Frontal cortex (tissue), 4 donors: ENCODE measurements at places on chromosomes 5 and 9.

- DNase-seq, result no peak
Observed at GRCh38 chr5:96297867-96298266, 135.2 kb downstream of the PCSK1 start.

DNA sequence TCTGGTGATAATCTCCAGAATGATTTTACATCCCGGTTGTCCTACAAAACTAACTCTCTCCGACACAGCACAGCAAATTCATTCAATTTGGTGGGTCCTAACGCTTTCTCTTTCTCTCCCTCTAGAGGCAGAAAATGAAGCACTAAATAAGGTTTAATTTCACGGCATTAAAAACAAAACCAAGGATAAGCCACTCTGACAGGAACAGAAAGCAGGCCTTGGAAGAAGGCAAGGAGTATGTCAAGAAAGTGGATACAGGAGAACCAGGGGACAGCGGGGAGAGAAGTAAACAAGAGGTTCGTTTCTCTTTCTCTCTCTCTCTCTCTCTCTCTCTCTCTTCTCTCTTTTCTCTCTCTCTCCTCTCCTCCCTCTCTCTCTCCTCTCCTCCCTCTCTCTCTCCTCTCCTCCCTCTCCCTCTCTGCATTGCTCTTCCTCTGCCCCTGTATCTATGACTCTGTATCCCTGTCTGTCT lies 49.8 kb downstream of the EBF1 start:
- no peak for DNase-seq

- no peak for DNase-seq
Observed at GRCh38 chr5:133867851-133868545, 100.4 kb downstream of the C5orf15 start.

DNA sequence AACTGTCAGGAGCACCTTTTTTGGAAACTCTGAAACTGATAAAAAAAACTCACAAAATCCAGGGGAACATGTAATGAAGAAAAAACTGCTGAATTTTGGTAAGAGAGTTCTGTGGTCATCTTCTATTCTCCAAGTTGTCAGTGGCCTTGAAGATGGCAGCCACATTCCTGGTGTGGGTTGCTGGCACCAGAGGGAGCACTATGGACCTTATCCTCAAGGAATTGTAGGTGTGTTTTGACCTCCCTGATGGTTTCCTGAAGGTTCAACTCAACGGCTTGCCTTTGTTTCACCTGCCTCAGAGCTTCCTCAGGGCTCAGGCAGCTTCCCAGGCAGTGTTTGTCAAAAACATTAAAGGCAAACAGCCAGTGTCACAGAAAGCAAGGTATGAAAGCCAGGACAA lies 2.2 kb upstream of the SLC38A9 start:
- no peak for DNase-seq

- DNase-seq, result no peak
Observed at GRCh38 chr9:7342229-7342628, 457.3 kb downstream of the DMAC1 start.

- DNase-seq, result no peak
Observed at GRCh38 chr9:124621371-124622328, 114.5 kb upstream of the NR5A1 start.

- no peak for DNase-seq
Observed at GRCh38 chr5:91110686-91111085, 272.4 kb downstream of the ARRDC3 start.

- no peak for DNase-seq
Observed at GRCh38 chr5:119435436-119436132, 16.7 kb upstream of the HSD17B4 start.

- no peak for DNase-seq
Observed at GRCh38 chr5:158886957-158887356, 212.8 kb downstream of the EBF1 start.

DNA sequence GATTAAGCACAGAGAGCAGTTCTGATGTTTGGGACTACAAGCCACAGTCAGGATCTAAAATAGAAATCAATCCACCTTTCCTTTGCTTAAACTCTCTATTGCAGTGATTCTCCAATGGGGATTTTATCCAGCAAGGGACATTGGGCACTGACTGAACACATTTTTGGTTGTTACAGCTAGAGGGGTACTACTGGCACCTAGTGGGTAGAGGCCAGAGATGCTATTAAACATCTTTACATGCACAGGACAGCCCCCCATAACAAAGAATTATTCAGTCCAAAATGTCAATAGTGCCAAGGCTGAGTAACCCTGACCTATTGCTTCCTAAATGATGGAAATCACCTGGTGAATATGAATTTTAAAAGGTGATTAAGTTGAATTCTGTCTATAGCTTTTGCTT lies 12.0 kb downstream of the ZNF622 start:
- DNase-seq, result no peak

DNA sequence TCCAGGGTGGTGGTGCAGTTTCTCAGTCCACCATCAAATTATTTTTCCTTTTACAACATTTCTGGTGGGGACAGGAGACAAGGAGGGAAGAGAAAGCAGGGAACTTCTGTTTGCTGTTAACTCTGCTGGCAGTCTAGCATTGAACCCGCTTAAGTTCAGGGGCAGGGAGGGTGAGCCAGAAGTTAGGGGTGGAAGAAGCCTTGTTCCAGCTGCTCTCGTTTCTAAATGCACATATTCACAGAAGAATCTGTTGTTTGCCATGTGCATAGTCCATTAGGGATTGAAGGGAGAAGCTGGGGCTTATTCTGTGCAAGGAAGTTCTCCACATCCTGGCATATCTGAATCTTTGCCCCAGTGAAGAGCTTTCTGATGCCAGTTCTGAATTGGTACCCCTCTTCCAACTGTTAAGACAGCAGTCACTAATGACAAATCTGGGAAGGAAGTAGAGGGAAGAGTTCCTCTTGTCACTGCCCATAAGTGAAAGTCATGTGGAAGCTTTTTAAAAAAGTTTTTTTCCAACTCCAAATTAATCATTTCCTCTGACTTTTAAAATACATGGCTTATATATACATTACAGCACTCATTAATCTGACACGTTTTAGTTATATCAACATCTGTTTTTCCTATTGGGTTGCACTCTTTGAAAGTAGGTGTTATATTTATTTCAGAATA lies 32.6 kb upstream of the ACOT12 start:
- no peak for DNase-seq
